ENCODE measurements at places on chromosomes 3 and 15.
A peak's percentile ranks its signal among the peaks of the same experiment; 100 is the strongest.

- peak; percentile 97 for DNase-seq
Observed at GRCh38 chr15:80455668-80456442, 51.7 kb downstream of the ARNT2 start.

DNA sequence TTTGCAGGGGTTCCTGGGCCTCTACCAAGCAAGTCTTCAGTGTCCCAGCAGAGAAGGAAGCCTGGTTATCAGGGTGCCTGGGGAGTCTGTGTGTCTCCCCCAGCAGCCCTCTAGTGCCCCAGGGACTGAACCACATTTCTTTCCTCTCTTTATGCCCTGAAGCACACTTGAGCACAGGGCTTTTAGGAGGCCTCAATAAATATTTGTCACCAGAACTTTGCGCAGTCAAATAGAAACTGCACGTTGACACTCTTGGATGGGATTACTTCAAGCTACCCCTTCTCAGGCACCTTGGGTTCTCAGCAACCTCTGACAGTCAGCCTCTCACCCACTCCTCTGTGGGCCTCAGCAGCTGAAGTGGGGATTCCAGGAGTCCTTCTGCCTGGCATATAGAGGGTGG is 226.6 kb upstream of the HES1 start:
- no peak for DNase-seq

DNA sequence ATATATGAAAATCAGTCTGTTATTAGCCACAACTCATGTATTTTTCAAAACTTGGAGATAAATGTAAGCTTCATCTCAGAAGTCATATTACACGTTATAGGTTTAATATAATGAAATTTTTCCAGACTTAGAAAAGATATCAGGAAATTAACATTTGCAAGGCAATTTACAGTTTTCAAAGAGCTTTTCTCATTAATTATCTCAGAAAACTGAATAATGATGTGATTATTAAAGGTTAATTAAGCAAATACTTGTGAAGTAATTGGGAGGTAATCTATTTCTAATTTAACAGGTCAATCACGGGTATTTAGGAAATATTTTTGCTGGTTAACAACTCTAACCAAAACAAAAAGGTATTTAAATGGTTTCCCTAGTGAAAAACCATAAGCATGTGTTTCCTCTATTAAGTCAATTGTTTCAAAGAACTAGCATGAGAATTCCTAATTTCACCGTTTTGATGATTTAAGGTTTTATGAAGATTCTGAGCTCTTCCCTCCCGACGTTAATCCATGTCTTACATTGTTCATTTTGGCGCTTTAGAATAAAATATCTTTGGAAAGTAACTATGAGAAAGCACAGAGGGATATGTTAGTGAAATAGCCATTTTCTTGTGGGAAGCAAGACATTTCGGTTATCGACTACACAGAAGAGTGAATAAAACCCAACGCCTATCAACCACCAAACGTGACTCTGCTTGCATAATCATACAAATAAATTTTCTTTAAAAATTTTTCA is 1.5 kb upstream of the NEO1 start:
- no peak for DNase-seq

- DNase-seq = no peak
Observed at GRCh38 chr3:198092276-198092675, 132.3 kb downstream of the LMLN start.

- DNase-seq = no peak
Observed at GRCh38 chr15:88400084-88400483, 67.1 kb downstream of the MRPL46 start.

DNA sequence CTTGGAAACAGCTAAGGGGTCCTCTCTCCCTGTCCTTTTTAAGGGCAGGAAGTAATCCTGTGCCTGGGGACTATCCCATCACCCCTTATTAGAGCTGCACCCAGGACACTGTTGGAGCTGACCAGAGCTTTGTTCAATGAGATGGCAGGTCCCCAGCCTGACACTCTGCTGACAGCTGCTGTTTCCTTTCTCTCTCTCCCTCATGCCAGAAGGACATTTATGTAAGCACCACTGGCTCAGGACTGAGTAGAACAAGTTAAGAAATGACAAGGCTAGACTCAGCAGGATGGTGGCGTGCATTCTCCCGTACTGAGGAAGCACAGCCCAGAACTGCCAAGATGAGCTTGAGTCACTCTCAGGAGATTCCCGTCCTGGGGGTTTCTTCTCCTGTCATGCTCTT is 17.3 kb downstream of the GJD2 start:
- no peak for DNase-seq

DNA sequence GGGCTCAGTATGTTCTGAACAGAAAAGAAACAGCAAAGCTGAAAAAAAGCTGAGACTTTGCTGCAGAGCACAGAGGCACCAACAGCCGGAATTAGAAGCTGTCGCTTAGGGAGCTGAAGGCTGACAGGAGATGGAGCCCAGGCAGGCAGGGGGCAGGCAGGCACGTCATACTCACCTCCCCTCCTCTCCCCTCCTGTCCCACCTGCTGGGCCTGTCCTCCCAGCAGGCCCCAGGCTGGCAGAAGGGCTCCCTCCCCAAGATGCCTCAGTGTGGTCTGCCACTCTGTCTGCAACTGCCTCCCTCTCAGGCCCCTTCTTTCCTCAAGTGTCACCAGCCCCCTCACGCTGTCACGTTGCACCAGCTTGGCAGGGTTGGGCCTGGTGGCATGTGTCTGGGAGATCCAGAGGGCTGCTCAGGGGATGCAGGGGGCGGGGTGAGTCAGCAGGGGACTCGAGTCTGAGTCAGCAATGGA is 3.2 kb upstream of the ANKRD63 start:
- no peak for DNase-seq

- no peak for DNase-seq
Observed at GRCh38 chr3:87498358-87499080, 222.1 kb upstream of the POU1F1 start.

DNA sequence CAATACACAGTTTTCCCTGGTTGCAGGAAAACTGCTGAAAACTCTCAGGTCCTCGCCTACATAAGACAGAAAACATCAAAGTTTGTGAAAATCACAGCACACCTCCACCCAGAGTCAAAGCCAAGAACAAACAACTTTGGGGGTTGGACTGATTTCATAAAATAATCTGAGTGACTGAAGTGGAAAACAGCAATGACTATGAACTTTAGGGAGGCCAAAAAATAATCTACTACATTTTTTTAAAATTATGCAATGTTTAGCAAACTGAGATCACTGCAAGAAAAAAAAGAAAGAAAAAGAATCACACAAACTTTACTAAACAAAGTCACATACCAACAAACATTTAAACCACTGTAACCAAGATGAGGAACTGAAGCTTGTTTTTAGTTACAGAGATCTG is 15.9 kb upstream of the FOXP1 start:
- peak; percentile 43 for DNase-seq

- DNase-seq = peak; percentile 45
Observed at GRCh38 chr3:153163393-153163724, 1.3 kb downstream of the RAP2B start.

DNA sequence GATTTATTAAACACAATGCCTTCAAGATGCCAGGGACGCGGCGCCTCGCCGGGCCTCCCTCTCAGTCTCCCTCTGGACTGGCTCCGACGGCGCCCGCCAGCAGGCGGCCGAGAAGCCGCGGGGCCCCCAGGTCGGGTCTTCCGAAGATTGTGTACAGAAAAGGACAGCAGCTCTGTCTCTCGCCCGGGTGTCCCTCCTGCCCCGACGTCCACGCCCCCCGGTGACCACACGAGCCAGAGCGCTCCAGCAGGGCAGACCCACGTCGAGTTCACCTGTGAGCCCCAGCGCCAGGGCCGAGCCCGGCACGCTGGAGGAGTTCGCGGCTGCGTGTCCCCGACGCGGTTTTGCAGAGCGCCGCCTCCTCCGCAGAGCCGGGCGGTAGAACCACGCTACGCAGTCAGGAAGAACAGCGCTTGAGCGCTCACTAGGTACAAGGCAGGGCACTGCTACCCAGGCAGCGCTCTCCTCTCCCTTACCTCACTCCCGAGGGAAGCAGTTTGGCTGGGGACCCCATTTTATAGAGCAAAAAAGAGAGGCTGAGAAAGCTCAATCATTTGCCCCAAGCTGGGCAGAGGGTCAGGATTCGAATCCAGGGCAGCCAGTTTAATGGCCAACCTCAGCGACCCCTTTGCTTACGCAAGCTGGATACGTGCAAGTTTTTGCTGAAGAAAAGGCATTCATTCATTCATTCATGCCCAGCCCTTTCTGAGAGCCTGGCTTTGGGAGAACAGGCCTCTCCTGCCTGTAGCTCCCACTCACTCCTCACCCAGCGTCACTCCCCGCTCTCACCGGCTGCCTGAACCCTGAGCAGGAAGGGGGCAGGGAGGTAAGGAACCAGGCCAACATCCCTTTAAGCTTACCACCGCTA is 3.0 kb upstream of the TLE3 start:
- DNase-seq = peak; percentile 90

- no peak for DNase-seq
Observed at GRCh38 chr3:131431754-131432153, 50.2 kb downstream of the NUDT16 start.

GRCh38 chr3:9803494-9803893 is 6.6 kb upstream of the TTLL3 start:
- no peak for DNase-seq

DNA sequence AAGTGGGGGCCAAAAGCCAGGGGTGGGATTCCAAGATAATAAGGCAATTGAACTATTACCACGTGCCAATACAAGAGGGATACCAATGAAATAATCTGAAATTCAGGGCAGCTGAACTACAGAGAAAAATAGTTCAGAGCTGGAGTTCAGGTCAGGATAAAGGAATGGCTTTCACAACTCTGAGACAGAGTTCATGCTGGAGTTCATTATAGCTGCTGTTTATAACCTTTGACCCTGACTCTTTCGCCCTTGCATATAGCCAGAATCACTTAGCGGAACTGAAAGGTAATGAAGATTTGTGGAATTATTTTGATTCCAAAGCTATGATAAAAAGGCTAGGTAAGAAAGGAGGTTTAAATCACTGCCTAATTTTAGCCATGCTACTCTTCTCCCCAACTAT is 55.5 kb upstream of the LRRN1 start:
- no peak for DNase-seq
